ENCODE measurements at places on chromosomes 12 and 14. TPM values are rescaled to one million over a fixed set of nuclear protein-coding genes. Genes with fewer than 3 reads are reported as not detected.

The CPNE6 gene
- not detected for total RNA-seq

The LMNTD1 gene
- 6.3 TPM for total RNA-seq

The ADAM21 gene
- total RNA-seq, result 0.39 TPM

The CD163L1 gene
- 0.59 TPM for total RNA-seq

The GSC gene
- total RNA-seq, result 0.47 TPM

The FERMT2 gene
- total RNA-seq, result 34.6 TPM

The PTHLH gene
- total RNA-seq, result not detected

The KIF5A gene
- total RNA-seq, result 0.15 TPM

The TAS2R9 gene
- not detected for total RNA-seq

The BMP4 gene
- total RNA-seq, result 12.3 TPM

The GPR84 gene
- 2.1 TPM for total RNA-seq

The DYRK2 gene
- 16.7 TPM for total RNA-seq

DNA sequence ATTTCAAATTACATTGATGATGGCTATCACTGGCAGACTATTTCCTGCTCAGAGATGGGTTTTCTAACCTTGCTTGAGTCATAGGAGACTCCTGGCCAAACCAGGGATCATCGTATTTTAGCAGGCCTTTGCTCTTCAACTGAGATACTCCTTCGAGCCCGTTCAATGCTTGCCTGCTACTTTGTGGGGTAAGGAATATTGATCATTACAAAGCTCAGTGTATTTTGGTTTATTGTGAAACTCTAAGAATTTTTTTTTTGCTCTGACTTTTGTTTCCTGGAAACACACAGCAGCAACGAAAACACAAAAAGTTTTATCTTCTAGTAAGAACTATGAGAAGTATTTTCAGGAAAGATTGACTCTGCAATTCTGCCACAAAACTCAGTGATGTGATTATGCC is 4.1 kb downstream of the GPRC5D start:
- no peaks in the 10 kb centered on the region for H3K4me1 ChIP-seq
- H3K4me3 ChIP-seq, result no peak overlapping the region
- H3K36me3 ChIP-seq, result no peaks in the 10 kb centered on the region
- no peak for DNase-seq

GRCh38 chr14:75069121-75069810 is at the start of gene ZC2HC1C:
TSS of gene ZC2HC1C (plus strand) at chr14:75069641. CDS start at chr14:75070574, 933 bp downstream.
- H3K27me3 ChIP-seq, result no peaks in the 10 kb centered on the region
- peak within 1 kb of the TSS; percentile 58 for H3K4me3 ChIP-seq
- H3K4me1 ChIP-seq, result peaks cover 22% of the 10 kb centered on the region
- H3K27ac ChIP-seq, result peak within 1 kb of the TSS; percentile 83
- H3K36me3 ChIP-seq, result no peaks in the 10 kb centered on the region
- peak; percentile 96 for DNase-seq

- H3K36me3 ChIP-seq, result no peaks in the 10 kb centered on the region
- no peak overlapping the region for H3K4me3 ChIP-seq
- no peak overlapping the region for H3K27ac ChIP-seq
- DNase-seq, result no peak
Measured at GRCh38 chr12:113601656-113602263, 130.1 kb upstream of the LHX5 start.

DNA sequence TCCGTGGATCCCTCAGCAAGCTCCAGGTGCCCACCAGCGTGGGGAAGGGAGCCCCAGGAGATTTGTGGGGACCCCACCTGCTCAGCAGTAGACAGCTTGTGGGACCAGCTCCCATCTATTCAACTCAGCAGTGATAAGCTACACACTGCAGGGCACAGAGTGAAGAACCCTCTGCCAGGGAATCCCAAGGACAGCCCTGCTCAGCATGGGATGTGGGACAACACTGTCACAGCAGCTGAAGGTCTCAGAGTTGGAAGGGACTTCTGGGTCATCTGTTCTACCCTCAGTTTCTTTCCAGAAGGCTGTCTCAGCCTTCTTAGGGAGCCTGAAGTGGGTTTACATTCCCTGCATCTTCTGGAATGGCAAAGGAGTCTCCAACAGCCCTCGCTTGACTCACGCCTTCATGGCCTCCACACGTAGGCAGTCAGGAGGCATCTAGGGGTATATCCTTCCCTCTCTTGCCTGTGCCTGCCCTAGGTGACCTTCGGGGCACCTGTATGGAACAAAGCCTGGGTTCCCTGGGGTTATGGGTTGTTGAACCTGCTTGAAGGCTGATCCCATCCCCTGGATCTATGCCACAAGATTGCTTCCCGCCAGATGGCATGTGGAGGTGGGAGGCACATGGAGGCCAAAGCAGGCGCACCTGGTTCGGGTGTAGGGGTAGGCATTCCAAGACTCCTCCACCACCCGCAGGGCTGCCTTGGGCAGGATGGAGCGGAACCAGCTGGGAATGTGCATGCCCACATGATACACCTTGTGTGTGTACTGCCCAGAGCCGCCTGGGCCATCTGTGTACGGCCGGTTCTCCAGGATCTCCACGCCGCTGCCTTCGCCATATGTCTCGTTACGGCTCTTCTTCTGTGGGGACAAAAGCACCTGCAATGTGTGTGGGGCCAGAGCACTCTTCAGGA is 33.0 kb downstream of the ARL6IP4 start:
- H3K36me3 ChIP-seq, result peaks cover 47% of the 10 kb centered on the region
- no peak overlapping the region for H3K4me3 ChIP-seq
- H3K4me1 ChIP-seq, result peaks cover 2% of the 10 kb centered on the region
- no peaks in the 10 kb centered on the region for H3K27me3 ChIP-seq

- no peaks in the 10 kb centered on the region for H3K36me3 ChIP-seq
- no peaks in the 10 kb centered on the region for H3K27me3 ChIP-seq
- no peak overlapping the region for H3K4me3 ChIP-seq
- H3K4me1 ChIP-seq, result peaks cover 3% of the 10 kb centered on the region
- H3K27ac ChIP-seq, result no peak overlapping the region
- DNase-seq, result no peak
Measured at GRCh38 chr14:67719866-67720265, 18.2 kb downstream of the RDH12 start.

GRCh38 chr14:77177702-77178101 is 3.9 kb upstream of the TMEM63C start:
- no peak overlapping the region for H3K27ac ChIP-seq
- H3K4me3 ChIP-seq, result no peak overlapping the region
- DNase-seq, result no peak
- peaks cover 6% of the 10 kb centered on the region for H3K4me1 ChIP-seq

DNA sequence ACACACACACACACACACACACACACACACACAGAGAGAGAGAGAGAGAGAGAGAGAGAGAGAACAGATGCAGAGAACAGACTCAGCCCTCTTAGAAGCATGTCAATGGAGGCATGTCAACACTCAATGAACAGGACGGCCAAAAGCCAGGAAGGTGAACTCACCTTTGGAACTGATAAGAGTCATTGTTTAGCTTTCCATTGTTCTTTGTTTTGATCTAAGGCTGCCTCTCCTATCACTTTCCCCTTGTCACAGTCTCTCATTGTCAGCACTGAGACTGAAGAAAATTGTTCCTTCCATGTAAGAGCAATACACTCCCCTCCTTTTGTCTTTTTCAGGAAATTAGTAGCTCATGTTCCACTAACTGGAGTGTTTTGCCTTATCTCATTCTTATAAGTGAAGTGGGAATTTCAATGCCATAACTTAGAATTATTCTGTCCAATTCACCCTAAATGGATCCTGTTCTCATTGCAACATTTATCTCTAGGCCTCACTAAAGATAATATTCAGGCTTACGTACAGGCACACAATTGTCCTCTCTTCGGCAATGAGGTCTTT is 218.0 kb downstream of the DUSP6 start:
- no peak overlapping the region for H3K27ac ChIP-seq
- H3K4me3 ChIP-seq, result no peak overlapping the region
- no peaks in the 10 kb centered on the region for H3K36me3 ChIP-seq

- no peak for DNase-seq
- no peak overlapping the region for H3K27ac ChIP-seq
- no peak overlapping the region for H3K4me3 ChIP-seq
- peaks cover 2% of the 10 kb centered on the region for H3K4me1 ChIP-seq
Measured at GRCh38 chr14:75991753-75992152, 6.2 kb downstream of the IFT43 start.

GRCh38 chr12:25307818-25308217 is 57.1 kb upstream of the KRAS start:
- H3K27ac ChIP-seq, result no peak overlapping the region
- no peak overlapping the region for H3K4me3 ChIP-seq
- H3K4me1 ChIP-seq, result no peaks in the 10 kb centered on the region
- no peaks in the 10 kb centered on the region for H3K27me3 ChIP-seq
- no peak for DNase-seq

GRCh38 chr12:56229916-56230431 is at the start of gene SLC39A5:
TSS of gene SLC39A5 (plus strand) at chr12:56230051. CDS start at chr12:56231275, 1,224 bp downstream.
- H3K27ac ChIP-seq, result no peak within 1 kb of the TSS
- no peak for DNase-seq
- no peak within 1 kb of the TSS for H3K4me3 ChIP-seq
- no peaks in the 10 kb centered on the region for H3K27me3 ChIP-seq

DNA sequence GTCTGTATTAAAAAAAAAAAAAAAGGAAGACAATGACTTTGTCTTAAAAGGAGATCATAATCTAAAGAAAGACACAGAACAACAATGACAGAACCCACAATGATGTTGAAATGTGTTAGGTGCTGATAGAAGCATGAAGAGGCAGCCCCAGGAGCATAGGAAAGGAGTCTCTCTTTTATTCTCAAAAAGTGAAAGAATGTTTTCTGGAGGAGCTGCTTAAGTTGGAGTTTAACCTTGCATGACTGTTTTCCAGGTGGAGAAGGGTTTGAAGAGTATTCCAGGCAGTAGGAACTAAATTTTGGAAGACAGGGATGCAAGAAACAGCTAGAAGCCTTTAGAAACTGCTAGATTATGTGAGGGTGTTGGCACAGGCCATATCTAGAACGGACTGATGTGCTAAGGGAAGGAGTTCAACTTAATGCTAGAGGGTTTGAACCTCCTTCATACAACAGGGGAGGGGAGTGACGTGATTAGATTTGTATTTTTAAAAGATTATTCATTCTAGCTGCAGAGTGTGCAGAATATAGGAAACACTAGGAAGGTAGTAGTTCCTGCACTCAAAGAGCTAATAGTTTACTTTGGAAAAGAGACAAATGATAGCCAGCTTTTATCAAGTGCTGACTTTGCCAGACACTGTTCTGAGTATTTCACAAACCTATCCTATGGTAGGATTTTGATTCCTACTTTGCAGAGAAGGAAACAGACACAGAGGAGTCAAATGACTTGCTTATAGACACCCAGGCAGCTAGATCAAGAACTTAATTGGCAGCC is 4.6 kb upstream of the RPL6 start:
- H3K27ac ChIP-seq, result no peak overlapping the region
- no peak for DNase-seq
- H3K36me3 ChIP-seq, result no peaks in the 10 kb centered on the region
- H3K27me3 ChIP-seq, result no peaks in the 10 kb centered on the region
- peaks cover 7% of the 10 kb centered on the region for H3K4me1 ChIP-seq
- no peak overlapping the region for H3K4me3 ChIP-seq

GRCh38 chr14:91100102-91100501 is 13.8 kb upstream of the DGLUCY start:
- H3K27me3 ChIP-seq, result no peaks in the 10 kb centered on the region
- no peak overlapping the region for H3K4me3 ChIP-seq
- H3K4me1 ChIP-seq, result no peaks in the 10 kb centered on the region
- no peak overlapping the region for H3K27ac ChIP-seq
- no peak for DNase-seq

DNA sequence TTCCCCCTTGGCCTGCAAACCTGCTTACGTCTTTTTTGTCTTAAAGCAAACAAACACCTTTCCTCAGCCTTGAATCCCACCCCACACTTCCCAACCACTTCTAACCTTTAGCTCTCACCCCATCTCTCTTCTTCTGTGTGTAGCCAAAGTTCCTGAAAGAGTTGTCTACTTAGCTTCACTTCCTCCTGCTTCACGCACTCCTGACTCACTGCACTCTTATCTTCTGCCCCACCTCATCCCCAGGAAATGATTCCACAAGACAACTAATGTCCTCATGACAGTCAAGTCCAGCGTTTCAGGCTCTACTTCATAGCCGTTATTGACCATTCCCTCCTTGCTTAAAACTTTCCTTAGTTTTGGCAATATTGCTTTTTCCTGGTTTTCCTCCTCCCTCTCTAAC is 22.4 kb downstream of the EIF2B2 start:
- no peaks in the 10 kb centered on the region for H3K4me1 ChIP-seq
- no peaks in the 10 kb centered on the region for H3K27me3 ChIP-seq

- DNase-seq, result no peak
- H3K27me3 ChIP-seq, result no peaks in the 10 kb centered on the region
- no peak overlapping the region for H3K27ac ChIP-seq
- no peaks in the 10 kb centered on the region for H3K36me3 ChIP-seq
- H3K4me1 ChIP-seq, result no peaks in the 10 kb centered on the region
Measured at GRCh38 chr12:124207617-124208016, 87.3 kb upstream of the RFLNA start.

- H3K36me3 ChIP-seq, result no peaks in the 10 kb centered on the region
- no peak overlapping the region for H3K4me3 ChIP-seq
- no peak for DNase-seq
- H3K4me1 ChIP-seq, result no peaks in the 10 kb centered on the region
Measured at GRCh38 chr14:33837943-33838683, 112.8 kb downstream of the EGLN3 start.

- no peaks in the 10 kb centered on the region for H3K27me3 ChIP-seq
- no peak overlapping the region for H3K27ac ChIP-seq
- H3K4me1 ChIP-seq, result no peaks in the 10 kb centered on the region
- H3K4me3 ChIP-seq, result no peak overlapping the region
- no peaks in the 10 kb centered on the region for H3K36me3 ChIP-seq
Measured at GRCh38 chr14:97107080-97107479, 309.9 kb downstream of the VRK1 start.

GRCh38 chr12:89752341-89752740 is 43.7 kb upstream of the ATP2B1 start:
- peaks cover 3% of the 10 kb centered on the region for H3K4me1 ChIP-seq
- no peak overlapping the region for H3K4me3 ChIP-seq
- H3K27me3 ChIP-seq, result no peaks in the 10 kb centered on the region
- H3K36me3 ChIP-seq, result no peaks in the 10 kb centered on the region
- no peak for DNase-seq

DNA sequence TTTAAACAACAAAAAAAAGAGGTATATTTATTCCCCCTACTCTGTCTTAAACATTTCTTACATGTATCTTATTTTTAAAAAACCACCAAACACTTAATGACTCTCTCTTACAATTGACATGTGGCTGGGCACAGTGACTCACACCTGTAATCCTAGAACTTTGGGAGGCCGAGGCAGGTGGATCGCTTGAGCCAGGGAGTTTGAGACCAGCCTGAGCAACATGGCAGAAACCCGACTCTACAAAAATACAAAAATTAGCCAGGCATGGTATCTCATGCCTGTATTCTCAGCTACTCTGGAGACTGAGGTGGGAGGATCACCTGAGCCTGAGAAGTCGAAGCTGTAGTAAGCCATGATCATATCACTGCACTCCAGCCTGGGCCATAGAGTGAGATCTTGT is 16.0 kb downstream of the SLC41A2 start:
- no peak for DNase-seq
- H3K4me3 ChIP-seq, result no peak overlapping the region
- no peaks in the 10 kb centered on the region for H3K4me1 ChIP-seq
- no peak overlapping the region for H3K27ac ChIP-seq

GRCh38 chr12:106498056-106498455 is 84.7 kb upstream of the RFX4 start:
- DNase-seq, result peak; percentile 31
- H3K4me3 ChIP-seq, result no peak overlapping the region
- no peaks in the 10 kb centered on the region for H3K27me3 ChIP-seq
- no peak overlapping the region for H3K27ac ChIP-seq
- no peaks in the 10 kb centered on the region for H3K4me1 ChIP-seq

- H3K36me3 ChIP-seq, result no peaks in the 10 kb centered on the region
- H3K27ac ChIP-seq, result no peak overlapping the region
- H3K4me3 ChIP-seq, result no peak overlapping the region
Measured at GRCh38 chr12:126936181-126936851, 1330.7 kb upstream of the TMEM132C start.

GRCh38 chr12:132502149-132502881 is 12.4 kb downstream of the FBRSL1 start:
- H3K4me1 ChIP-seq, result peaks cover 73% of the 10 kb centered on the region
- no peaks in the 10 kb centered on the region for H3K36me3 ChIP-seq
- H3K27me3 ChIP-seq, result no peaks in the 10 kb centered on the region
- no peak overlapping the region for H3K27ac ChIP-seq
- no peak overlapping the region for H3K4me3 ChIP-seq

All from upper lobe of left lung (tissue), 6 donors.